Foreskin keratinocyte (primary cell): ENCODE measurements at places on chromosomes 6 and 20. TPM values are rescaled to one million over a fixed set of nuclear protein-coding genes. Genes with fewer than 3 reads are reported as not detected.

C6orf132 gene
- 21.3 and 22.1 TPM in 2 replicates for total RNA-seq

SFT2D1 gene
- 48.2 and 48.7 TPM in 2 replicates for total RNA-seq

PRRT1 gene
- total RNA-seq: 0.21 and 0.37 TPM in 2 replicates

NHLRC1 gene
- 1.7 and 2.1 TPM in 2 replicates for total RNA-seq

NEDD9 gene
- 3.1 and 3.6 TPM in 2 replicates for total RNA-seq

SLC35F1 gene
- total RNA-seq: not detected in 2 replicates

POLR1H gene
- total RNA-seq: 46.7 and 48.0 TPM in 2 replicates

CUL9 gene
- 39.4 and 46.7 TPM in 2 replicates for total RNA-seq

ZNF391 gene
- 3.5 and 3.8 TPM in 2 replicates for total RNA-seq

ELOVL5 gene
- 91.9 and 98.3 TPM in 2 replicates for total RNA-seq

ANKRD66 gene
- total RNA-seq: not detected in 2 replicates

HLA-B gene
- 266 and 383 TPM in 2 replicates for total RNA-seq

DUSP15 gene
- not detected in 2 replicates for total RNA-seq

CLPSL1 gene
- not detected in 2 replicates for total RNA-seq

PPP1R14C gene
- total RNA-seq: 32.5 and 36.4 TPM in 2 replicates

TSPO2 gene
- total RNA-seq: not detected in 2 replicates

OR10C1 gene
- not detected in 2 replicates for total RNA-seq

IL17F gene
- not detected in 2 replicates for total RNA-seq

TMEM14B gene
- total RNA-seq: 109 and 111 TPM in 2 replicates

NKX2-2 gene
- not detected in 2 replicates for total RNA-seq

ARHGAP40 gene
- total RNA-seq: 0.07 TPM in 2 replicates

TP53RK gene
- 13.9 and 14.2 TPM in 2 replicates for total RNA-seq

SYCP2L gene
- total RNA-seq: 0.46 and 0.92 TPM in 2 replicates

POU5F1 gene
- total RNA-seq: 0.61 and 0.71 TPM in 2 replicates

HLA-DPB1 gene
- total RNA-seq: 2.7 TPM in 1 of 2 replicates, not detected in the other

RBM12 gene
- 62.7 and 62.8 TPM in 2 replicates for total RNA-seq

PRIM2 gene
- 26.8 and 27.4 TPM in 2 replicates for total RNA-seq

HNF4A gene
- not detected in 2 replicates for total RNA-seq

CD24 gene
- 251 and 321 TPM in 2 replicates for total RNA-seq

TFAP2C gene
- total RNA-seq: 16.3 and 16.4 TPM in 2 replicates

RNF182 gene
- total RNA-seq: 0.67 and 0.85 TPM in 2 replicates

C6orf141 gene
- 19.8 and 21.2 TPM in 2 replicates for total RNA-seq

SLC29A1 gene
- 34.6 and 42.2 TPM in 2 replicates for total RNA-seq

SLC16A10 gene
- total RNA-seq: 0.07 and 0.14 TPM in 2 replicates

CASS4 gene
- total RNA-seq: not detected in 2 replicates

MDFI gene
- total RNA-seq: 150 and 170 TPM in 2 replicates

GRM1 gene
- total RNA-seq: not detected in 2 replicates

E2F1 gene
- 15.4 and 16.5 TPM in 2 replicates for total RNA-seq

UNC5CL gene
- 0.17 and 0.28 TPM in 2 replicates for total RNA-seq

UBE2C gene
- 148 and 198 TPM in 2 replicates for total RNA-seq

SPDEF gene
- 0.07 TPM in 1 of 2 replicates, not detected in the other for total RNA-seq

HSPA1L gene
- 0.46 and 0.58 TPM in 2 replicates for total RNA-seq

RIOK1 gene
- 19.8 and 23.5 TPM in 2 replicates for total RNA-seq

RAET1L gene
- total RNA-seq: 1.1 and 2.4 TPM in 2 replicates

SPAG4 gene
- total RNA-seq: 1.5 and 3.2 TPM in 2 replicates

SMPD2 gene
- 12.7 and 16.0 TPM in 2 replicates for total RNA-seq

SLC17A3 gene
- not detected in 2 replicates for total RNA-seq

SLC22A3 gene
- total RNA-seq: 2.1 and 2.2 TPM in 2 replicates

PNLDC1 gene
- total RNA-seq: 0.07 and 0.75 TPM in 2 replicates

SIM1 gene
- total RNA-seq: not detected in 2 replicates

BACH2 gene
- total RNA-seq: 0.99 and 1.4 TPM in 2 replicates

KCNQ2 gene
- total RNA-seq: not detected in 2 replicates

ENPP1 gene
- 1.3 and 1.6 TPM in 2 replicates for total RNA-seq

TRIM10 gene
- total RNA-seq: not detected in 2 replicates
